ENCODE measurements at places on chromosomes 11 and 22.

DNA sequence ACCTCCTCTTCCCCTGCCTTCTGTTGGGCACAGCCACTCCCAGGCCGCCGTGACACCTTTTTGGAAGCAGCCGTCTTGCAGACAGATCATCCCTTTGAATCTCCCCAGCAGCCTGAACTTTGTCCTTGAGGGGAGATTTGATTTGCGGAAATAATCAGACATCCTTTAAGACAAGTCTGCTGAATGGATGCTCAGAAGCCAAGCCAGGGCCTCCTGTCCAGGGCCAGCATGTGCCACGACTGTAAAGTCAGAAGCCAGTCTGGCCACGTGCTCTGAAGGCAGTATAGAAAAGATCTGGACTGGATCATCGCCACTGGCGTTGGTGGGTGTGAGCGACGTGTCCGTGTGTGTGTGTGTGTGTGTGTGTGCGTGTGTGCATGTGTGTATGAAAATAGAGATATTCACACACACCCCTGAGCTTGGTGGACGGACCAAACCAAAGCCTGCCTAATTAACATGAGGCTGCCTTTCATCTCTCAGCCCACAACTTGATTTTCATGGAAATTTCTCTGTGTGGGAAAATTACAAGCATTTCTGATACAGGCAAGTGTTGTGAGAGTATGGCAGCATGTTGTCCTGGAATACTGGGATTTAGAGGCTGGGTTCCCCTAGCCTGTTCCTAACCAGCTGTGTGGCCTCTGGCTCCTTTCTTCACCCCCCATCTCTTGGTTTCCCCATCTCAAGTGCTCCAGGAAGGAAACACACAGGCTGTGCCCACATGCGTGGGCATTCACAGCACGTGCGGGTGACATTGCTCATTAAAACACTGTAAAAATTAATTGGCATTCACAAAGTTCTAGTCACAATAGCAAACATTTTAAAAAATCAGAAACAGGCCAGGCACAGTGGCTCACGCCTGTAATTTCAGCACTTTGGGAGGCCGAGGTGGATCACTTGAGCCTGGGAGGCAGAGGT, 61.8 kb upstream of the WNT7B start:
- DNase-seq: no peak

GRCh38 chr11:18081551-18081950, 24.3 kb downstream of the SAAL1 start:
- DNase-seq: no peak

GRCh38 chr11:65084598-65085375, 765 bp downstream of the ZFPL1 start:
- DNase-seq: no peak

GRCh38 chr11:120738516-120739046, 227.0 kb downstream of the GRIK4 start:
- DNase-seq: no peak

DNA sequence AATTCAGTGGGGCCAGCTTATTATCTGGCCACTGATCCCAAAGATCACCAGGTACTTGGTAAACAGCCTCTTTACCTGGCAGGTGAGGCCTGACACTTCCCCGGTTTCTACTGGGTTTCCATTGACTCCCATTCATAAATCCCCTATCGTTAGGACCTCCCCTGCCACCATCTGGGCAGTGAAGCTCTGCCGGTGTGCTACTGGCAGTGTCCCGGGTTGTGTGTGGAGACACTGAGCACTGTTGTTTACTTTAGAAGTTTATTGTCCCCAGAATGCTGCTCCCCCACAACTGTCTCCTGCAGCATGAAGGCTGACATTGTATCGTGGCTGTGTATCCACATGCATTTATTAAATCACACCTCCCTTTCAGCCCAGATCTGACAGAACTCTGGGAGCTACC, 142.7 kb downstream of the WNT7B start:
- DNase-seq: no peak

GRCh38 chr11:74090701-74091100, 80.1 kb downstream of the C2CD3 start:
- DNase-seq: no peak

DNA sequence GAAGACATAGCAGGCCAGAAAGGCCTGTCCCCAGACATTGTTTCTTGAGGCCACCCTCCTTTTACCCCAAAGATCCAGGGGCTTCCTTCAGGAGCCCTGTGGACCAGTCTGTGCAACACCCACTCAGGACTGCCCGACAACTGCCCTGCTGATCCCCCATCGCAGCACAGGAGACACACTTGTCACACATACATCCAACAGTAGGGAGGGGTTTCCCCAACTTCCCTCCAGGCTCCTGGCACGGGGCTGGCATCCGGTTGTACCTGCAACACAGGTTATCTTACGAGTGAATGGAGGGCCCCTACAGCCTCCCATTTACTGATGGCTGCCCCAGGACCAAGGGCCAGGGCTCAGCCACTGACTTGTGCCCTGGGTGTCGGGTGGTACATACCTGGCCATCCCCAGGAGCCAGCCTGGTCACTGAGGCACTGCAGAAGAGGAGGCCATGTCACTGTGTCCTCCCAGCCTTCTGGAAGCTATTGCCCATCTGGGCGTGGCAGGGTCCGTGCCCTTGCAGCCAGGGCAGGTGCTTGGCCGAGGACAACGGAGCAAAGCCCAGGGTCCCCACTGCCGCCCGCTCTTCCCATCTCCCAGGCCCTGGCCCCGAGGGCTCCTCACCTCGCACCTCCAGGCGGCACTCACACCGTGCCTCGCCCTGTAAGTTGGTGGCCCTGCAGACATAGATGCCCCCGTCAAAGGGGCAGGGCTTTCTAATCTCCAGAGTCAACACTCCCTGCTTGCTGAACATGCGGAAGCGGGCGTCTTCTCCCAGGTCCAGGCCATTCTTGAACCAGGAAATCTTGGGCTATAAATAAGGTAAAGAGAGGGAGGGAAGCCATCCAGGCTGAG, 20.8 kb downstream of the MYBPC3 start:
- no peak for DNase-seq

DNA sequence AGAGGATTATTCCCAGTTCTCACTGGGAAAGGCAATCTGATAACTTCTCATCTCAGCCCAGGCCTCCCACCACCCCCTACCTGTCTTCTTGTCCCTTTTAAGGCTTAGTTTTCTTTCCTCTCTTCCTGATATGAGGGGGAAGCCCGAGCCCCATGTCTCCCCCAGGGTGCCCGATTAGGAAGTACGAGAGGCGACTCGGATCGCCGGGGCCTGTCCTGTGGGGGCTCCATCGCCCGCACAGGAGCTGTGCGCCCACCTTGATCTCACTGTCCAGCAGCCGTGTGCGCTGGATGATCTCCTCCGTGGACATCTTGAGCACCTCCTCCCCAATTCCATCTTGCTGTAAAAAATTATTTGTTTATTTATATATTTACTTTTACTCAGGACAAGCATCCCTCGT, 628 bp downstream of the PSMC3 start:
- no peak for DNase-seq

DNA sequence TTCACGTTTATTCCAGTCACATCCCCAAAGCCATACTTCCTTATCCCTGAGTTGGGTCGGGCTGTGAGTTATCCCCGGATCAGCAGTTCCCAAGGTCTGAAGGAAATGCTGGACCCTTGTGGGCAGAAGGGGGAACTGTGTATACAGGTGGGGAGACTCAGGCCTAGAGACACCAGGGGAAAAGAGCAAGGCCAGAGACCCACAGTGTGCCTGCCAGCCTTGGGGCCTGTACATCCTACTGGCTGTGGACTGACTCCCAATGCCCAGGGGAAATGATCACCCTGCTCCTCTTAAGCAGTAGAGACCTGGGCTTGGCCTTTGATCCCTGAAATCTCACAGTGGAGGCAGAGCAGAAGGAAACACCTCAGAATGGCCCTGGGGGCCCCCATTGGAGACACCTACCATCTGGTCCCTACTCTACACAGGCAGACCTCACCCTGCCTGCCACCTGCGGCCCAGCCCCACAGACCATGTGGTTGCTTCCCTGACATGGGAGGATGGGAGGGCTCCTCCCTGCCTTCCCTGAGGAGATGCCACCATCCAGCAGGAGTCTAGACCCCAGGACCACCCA, 1.3 kb downstream of the SELENOM start:
- no peak for DNase-seq

DNA sequence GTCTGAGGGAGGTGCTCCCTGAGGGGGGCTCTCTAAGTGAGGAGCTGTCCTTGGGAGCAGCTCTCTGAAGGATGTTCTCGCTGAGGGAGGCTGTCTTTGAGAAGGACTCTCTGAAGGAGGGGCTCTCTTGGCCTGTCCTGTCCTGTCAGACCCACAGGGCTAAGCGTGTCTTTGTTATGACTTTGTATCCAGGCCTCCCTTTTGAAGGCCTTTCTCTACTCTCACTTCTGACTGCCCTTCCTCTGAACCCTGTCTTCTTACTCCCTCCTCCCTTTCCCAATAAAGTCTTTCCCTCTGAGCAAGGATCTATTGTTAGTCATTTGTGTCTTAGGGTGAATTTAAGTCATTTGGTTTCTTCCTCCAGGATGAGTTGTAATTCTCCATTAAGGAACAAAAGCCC, 330.1 kb upstream of the PLET1 start:
- no peak for DNase-seq

DNA sequence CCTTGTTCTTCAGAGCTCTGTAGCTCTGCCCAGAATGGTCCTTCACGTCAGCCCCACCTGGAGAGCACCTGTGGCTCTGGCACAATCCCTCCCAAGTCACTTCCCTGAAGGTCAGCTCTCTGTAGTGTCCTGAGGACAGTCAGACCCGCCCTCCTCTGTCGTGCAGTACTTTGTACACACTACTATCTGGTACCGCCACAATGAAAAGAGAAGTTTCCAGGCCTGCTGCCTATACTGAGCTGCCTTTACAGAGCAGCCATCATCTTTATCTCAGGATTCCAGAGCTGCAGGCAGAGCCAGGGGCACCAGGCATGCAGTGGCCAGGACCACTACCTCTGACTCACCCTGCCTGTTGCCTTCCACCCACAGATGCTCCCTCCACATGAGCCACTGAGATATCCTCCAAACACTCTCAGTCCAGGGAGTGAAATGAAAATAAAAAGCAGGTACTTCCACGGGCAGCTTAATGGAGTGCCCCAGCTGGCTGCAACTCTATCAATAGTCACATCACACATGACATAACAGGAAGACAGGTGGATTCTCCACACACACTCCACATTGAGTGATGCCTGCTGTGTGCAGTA, 7.3 kb downstream of the PACSIN2 start:
- no peak for DNase-seq

DNA sequence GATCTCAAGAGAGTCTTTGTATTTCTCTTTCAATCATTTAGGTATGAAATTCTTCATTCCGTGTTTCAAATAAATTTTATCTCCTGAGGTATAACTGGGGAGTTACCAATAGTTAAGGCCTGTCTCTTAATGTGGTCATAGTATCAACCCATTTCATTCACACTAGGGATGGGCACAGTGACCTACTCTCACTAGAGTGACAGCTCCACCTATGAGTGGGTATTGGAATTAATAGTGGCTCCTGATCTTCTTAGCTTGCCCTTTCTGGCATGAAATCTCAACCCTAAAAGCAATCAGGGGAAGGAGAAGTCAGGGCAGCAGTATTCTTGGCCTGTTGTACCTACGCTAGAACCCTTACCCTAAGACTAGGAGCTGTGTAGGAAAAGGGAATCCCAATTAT, 507.7 kb downstream of the FAM181B start:
- no peak for DNase-seq

DNA sequence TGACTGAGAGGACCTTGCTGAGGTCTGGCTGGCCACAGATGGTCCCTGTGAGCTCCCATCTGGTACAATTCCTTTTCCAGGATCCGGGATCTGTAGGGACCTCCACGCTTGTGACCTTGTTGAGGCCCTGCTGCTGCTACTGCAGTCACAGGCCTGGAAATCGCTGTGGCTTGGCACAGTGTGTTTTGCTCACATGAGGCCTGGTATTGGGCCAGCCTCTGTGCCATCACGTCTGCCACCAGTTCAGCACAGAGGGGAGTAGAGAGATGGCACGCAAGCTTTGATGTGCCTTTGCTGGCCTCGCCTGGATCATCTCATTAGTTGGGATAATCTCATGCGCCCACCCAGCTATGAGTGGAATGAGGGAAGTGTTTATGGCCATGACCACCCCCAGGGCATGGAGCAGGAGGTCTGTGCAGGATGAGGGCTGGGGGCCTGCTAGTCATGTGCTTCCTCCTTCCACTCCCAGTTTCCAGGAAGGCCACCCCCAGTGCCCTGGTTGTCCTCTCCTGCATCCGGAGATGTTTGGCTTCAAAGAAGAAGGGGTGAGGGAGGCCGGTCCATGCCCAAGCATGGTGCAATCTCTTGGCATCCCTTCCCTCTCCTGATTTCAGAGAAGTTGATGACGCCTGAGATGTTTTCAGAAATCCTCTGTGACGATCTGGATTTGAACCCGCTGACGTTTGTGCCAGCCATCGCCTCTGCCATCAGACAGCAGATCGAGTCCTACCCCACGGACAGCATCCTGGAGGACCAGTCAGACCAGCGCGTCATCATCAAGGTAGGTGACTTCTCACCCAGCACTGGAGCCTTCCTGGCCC, 22.4 kb downstream of the DERL3 start:
- no peak for DNase-seq

GRCh38 chr11:112967082-112967481, 5.9 kb downstream of the NCAM1 start:
- no peak for DNase-seq

DNA sequence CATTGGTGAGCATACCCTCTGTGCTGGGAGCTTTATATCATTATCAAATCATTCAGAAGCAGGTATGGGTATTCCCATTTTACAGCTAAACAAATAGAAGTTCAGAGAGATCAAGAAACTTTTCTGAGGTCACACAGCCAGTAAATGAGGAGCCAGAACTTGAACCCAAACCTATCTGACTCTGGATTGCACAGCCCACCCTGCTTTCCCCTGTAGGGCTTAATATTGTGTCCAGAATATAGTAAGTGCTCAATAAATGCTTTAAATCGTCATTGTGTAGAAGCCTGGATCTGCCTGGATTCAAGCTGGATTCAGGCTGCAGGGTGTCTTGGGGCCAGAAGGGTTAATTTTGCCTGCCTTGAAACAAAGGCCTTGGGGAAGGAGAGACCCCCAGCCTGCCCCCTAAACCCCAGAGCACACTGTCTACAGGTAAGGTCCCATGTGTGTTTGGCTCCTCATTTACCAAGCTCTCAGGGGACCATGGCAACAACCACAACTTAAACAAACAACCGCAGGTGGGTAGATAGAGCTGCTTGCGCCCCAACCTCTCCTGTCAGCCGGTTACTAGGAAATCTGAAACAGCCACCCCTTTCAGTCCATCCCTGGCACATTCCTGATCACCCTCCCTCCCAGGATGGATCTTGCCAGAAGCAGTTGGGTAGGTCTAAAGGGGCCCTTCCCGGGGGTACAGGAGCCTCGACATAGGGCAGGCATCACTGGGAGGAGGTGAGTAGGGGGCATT, 3.0 kb upstream of the SEC14L3 start:
- no peak for DNase-seq
